Stimulated activated CD4-positive, alpha-beta T cell treated with anti-CD3 and anti-CD28 coated beads, Interleukin-4, amount 100 ng/mL, for 4 hours (primary cell): ENCODE measurements at places on chromosomes 6 and 20.

DNA sequence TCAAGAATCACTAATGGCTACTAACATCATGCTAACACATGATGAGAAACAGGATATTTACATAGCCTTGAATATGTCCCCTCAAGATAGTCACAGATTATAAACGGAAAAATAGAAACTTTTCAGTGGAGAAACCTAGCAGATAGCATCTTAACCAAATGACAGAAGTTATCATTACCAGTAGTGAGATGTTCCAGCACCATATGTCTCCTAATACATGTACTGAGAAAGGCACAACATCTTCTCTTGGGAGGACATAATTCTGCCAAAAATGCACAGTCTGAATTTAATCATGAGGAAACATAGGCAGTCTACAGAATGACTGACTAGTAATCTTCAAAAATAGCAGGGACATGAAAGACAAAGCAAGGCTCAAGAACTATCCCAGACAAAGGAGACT is 19.9 kb upstream of the PRIM2 start:
- DNase-seq, result no peak

DNA sequence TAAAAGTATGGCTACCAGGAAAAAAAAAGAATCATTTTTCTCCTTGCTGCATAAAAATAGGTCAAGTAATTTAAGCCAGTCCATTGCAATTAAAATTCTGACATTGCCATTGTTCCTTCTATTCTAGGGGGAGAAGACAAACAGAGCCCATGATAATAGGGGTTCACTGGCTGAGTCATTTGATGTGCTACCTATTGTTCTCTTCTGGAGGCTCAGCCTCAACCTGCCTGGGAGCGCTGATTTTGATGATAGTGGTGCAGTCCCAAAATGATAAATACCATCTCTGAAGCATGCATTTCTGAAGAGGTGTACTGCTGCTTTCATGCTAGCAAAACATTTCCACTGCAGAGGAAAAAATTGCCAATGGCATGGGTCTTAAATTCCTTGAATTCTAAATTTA is 5.8 kb downstream of the CITED2 start:
- DNase-seq, result no peak

- DNase-seq, result no peak
Measured at GRCh38 chr6:84825461-84825860, 61.1 kb upstream of the TBX18 start.

DNA sequence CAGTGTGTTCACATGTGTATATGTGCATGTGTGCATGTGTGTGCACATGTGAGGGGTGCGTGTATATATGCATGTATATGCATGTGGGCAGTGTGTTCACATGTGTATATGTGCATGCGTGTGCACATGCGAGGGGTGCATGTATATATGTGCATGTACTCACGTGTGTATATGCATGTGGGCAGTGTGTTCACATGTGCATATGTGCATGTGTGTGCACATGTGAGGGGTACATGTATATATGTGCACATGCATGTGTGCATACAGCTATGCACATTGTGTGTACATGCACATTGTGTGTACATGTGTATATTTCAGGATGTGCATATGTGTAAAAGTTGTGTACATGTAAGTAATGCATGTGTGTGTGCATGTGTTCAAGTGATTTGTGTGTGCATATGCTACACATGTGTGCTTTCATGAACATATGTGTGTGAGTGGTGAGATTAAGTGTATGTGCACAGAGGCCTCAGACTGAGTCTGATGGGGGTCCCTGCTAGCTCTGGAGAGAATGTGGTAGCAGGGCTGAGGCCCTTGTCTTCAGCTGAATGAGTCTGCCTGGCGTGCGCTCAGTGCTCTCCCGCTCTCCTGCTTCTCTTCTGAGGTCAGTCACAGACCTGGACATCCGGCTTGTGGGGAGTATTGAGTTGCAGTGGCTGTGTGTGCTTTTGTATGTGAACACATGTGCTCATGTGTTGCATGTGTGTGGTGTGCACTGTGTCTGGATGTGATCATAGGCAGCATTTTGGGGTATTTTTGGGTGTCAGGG is 19.9 kb upstream of the MYT1 start:
- no peak for DNase-seq

GRCh38 chr20:61934716-61935530 is 130.8 kb downstream of the TAF4 start:
- no peak for DNase-seq

- DNase-seq, result no peak
Measured at GRCh38 chr6:117448732-117449485, 23.2 kb upstream of the ROS1 start.

DNA sequence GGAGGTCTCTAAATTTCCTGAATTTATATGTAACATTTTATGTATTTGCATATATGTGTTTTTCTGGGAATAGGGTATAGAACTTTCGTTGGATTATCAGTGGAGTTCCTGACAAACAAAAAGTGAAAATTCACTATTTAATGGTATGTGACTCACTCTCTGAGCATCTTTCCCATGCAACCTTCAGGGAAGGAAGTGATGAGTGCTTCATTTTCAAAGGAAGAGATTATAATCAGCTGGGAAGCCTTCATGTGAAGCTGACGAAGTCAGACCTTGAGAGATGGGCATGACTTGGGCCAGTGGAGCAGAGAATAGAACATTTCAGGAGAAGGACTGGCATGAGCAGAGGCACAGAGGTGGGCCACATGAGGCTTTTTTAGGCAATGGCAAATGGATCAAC is 72.7 kb downstream of the FAXC start:
- DNase-seq, result no peak

DNA sequence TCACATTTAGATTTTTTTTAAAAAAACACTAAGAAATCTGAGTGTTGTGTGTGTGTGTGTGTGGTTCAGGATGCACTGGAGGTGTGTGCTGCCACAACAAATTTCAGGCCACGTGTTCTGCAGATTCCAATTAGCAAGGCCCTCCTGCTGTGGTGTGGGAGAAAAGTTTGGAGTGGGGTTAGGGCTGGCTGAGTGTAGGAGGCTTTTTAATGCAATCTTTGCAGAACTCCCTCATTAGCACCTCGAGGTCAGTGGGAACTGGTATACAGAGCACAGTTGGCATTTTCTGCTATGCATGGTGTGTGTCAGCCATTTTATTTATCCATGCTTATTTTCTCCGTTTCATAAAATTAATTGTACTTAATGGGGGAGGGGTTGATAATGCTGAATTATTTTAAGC is 187.6 kb downstream of the SOX4 start:
- DNase-seq, result no peak

DNA sequence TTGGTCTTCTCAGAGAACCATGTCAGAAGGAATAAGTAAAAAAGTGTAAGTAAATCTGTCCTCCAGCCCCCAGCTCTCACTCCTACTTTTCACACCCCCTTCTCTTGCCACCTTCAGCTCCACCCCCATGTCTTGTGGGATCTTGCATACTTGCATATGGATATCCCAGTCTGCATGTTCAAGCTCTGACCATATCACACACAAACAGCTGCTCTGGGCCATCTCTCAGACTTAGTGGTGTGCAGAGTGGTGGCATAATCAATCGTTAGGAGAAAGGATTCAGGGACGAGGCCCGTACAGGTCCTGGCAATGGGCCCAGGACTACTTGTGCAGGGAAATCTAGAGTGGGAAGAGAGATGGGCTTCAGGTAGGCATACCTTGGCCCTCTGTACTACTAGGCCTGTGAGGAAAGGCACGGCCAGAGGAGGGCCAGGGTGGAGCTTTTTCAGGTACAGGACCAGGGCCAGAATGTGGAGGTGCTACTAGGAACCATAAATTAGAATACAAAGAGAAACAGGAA is 112.0 kb upstream of the SGK1 start:
- no peak for DNase-seq

- DNase-seq, result no peak
Measured at GRCh38 chr6:135093578-135093977, 39.0 kb upstream of the HBS1L start.

DNA sequence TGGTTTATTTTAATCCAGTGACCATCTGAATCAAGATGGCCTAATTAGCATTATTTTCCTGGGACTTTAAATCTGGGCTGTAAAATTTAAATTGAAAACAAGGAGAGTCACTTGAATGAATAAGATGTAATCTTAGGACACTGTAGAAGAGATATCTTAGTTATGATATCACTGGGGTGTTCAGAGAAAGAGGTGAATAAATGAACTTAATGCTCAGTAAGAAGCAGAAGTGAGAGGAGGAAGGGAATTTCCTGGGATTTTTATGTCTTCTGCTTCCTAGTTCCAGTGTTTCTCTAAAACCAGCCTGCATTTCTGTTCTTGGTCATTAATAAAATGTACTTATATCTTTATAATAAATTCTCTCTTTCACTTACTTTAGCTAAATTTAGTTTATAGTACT is 136.8 kb upstream of the PTPRK start:
- DNase-seq, result no peak

DNA sequence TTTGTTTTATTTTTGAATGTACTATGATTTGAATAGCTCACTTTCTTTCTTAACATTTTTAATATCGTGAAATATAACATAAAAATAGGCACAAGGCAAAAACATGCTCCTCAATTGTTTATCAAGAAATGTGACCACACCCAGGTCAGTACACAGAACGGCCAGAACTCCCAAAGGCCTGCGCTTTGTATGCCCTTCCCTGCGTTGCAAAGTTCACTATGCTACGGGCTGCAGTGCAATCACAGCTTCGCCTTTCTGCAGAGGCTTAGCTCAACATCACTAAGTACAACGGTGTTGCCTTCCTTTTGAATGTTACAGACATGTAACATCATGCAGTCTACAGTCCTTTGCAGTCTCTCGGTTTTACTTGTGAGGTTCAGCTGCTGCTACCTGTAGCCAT is 333.4 kb downstream of the THBS2 start:
- no peak for DNase-seq

GRCh38 chr6:82690283-82690682 is 326.7 kb downstream of the TPBG start:
- DNase-seq, result no peak

- DNase-seq, result no peak
Measured at GRCh38 chr6:74534465-74535211, 671.2 kb downstream of the COL12A1 start.

DNA sequence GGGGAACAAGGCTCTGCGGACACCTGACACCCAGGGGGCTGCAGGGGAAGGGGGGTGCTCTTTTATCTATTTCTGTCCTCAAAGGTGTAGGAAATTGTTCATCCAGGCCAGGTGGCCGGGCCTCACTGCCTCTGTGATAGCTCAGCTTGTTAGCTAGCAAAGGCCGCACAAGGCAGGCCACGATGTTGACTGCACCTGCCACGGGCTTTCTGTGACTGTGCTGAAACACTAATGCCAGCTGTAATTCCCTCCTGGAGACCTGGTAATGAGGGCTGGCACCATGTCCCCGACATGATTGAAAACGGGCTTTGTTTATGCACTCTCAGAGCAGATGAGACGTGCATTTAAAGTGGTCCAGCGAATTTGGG is 61.4 kb upstream of the APCDD1L start:
- DNase-seq, result no peak

- DNase-seq, result no peak
Measured at GRCh38 chr20:41205313-41205712, 68.0 kb downstream of the PLCG1 start.

- no peak for DNase-seq
Measured at GRCh38 chr6:146408583-146408982, 135.1 kb upstream of the RAB32 start.

DNA sequence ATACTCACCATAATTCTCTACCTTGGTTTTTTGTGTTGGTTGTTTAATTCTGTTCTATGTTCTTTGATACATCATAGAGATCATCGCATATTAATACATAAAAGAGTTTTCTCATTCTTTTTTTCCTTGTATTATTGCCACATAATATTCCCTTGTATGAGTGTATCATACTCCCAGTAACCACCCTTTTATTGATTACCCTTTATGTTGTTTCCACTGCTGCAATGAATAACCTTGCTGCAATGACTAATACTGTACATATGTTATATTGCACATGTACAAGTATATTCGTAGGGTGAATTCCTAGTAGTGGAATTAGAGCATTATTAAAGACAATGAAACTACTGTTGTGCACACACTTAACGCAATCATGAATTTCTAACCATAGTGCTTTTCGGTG is 9.1 kb upstream of the SF3B5 start:
- DNase-seq, result no peak

- DNase-seq, result no peak
Measured at GRCh38 chr20:17634661-17635331, 47.2 kb downstream of the RRBP1 start.

- no peak for DNase-seq
Measured at GRCh38 chr6:147507162-147508041, 1.1 kb upstream of the SAMD5 start.

- no peak for DNase-seq
Measured at GRCh38 chr6:5610640-5611039, 349.3 kb downstream of the FARS2 start.

DNA sequence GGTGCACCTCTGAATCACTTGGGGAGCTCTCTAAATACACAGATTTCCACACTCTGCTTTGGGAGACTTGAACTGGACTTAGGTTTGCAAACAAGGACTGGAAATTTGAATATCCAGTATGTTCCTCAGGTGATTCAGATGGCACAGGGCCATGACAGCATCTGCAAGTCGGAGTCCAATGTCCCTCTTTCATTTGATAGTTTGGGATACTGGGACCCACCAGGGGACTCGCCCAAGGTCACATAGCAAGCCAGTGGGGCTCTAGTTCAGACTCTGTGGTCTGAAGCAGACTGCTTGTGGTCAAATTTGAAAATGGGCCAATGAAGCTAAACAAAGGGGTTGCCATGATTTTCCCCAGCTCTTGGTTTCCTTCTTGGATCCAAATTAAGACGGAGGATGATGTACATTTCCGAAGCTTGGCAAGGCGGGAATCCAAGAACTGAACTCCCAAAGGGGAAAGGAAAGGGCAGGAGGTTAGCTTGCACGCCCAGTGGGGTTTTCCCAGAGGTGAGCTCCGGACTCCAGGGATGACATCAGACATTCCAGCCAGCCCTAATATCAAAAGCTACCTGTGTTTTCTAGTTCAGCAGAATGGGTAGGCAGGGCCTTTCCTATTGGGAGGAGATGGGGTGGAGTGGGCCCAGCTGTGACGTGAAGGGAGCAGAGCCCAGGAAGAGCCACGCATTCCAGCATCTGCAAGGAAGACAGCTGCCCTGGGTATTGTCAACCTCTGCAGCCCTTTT is 3.4 kb upstream of the SYS1 start:
- no peak for DNase-seq
